Keratinocyte (primary cell): ENCODE measurements at places on chromosomes 1 and 21. TPM values are rescaled to one million over a fixed set of nuclear protein-coding genes. Genes with fewer than 3 reads are reported as not detected.

DNA sequence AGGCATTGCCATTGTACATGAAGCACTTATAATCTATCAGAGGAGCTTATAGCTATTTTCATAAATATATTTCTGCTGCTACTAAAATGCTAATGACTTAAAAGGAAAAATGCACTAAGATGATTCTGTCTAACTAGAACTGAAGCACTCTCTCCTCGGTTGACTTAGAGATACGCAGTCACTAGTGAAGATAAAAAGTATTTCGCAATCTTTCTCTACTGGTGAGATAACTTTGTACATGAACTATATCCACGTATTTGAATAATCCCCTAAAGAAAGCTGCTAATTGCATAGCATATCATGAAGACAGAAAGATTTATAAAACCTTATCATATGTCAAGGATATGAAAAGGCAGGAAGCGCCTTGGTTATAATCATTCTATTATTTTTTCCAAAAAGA, 658.1 kb upstream of the PRMT6 start:
- no peak for DNase-seq

DNA sequence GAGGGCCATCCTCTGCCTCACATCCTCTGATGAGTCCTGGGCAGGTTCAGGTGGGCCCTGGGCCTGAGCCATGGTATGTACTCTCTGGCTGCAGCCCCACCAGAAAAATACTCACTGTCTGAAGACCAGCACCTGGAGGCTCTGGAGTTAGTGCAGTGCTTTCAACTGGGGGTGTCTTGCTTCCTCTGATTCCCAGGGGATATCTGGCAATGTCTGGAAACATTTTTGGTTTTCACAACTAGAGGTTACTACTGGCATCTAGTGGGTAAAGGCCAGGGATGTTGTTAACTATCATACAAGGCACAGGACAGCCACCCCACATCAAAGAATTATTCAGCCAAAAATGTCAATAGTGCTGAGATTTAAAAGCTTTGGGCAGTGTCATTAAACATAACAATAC, 152.7 kb downstream of the HIVEP3 start:
- DNase-seq, result no peak

DNA sequence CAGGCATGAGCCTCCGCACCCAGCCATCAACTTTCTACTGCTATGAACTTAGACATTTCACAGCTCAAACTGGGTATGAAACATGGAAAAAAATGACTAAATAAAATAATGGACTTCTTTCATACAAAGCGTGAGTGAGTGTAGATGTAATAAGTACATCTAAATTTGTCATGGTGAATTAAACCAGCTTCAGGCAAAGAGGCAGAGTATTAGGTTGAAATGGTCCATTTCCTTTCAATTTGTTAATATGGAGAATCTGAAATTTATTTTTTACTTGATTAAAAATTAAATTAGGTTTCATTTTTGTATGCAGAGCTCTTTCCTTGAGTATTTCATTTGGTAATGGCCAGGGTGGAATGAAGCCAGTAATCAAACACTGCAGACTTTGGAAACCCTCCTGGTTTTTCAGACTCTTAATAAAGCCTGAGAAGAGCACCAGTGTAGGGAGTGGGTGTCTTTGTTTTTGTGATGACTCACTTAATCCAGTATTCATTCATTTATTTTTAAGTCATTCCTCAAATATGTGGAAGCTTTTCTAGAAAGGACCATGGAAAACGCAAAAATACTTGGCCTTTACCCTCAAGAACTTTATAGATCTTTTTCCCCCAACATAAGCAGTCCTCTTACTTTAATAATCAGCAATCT, 49.2 kb downstream of the ALG14 start:
- no peak for DNase-seq

- DNase-seq, result no peak
These were observed 25.1 kb upstream of the PLXNA2 start for GRCh38 chr1:208269338-208269666.

- no peak for DNase-seq
These were observed 55.6 kb downstream of the FBXO42 start for GRCh38 chr1:16296643-16297042.

DNA sequence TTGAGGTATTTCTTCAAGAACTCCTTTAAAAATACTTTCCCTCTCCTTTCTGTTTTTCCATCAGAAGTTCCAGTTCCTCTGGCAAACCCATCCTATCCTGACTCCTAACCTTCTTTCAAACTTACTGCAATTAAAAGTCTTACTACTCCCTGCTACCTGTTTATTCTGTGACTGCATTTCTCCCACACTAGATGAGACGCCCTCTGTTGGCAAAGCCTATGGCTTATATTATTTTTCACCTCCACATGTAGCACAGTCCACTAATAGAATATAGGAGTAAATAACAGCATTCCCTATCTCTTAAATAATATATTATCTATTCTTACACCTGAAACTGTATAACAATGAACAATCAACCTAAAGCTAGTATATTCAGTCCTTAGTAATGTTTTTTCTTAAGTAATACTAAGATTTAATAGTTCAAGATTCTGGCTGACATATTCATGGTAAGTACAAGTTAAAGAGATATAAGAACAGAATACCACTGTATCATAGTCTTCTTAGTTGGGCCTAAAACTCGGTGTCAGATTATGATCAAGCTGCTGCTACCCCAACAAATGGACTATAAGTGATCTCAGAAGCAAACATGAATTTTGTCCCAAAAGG, 54.8 kb downstream of the RAB3GAP2 start:
- no peak for DNase-seq

DNA sequence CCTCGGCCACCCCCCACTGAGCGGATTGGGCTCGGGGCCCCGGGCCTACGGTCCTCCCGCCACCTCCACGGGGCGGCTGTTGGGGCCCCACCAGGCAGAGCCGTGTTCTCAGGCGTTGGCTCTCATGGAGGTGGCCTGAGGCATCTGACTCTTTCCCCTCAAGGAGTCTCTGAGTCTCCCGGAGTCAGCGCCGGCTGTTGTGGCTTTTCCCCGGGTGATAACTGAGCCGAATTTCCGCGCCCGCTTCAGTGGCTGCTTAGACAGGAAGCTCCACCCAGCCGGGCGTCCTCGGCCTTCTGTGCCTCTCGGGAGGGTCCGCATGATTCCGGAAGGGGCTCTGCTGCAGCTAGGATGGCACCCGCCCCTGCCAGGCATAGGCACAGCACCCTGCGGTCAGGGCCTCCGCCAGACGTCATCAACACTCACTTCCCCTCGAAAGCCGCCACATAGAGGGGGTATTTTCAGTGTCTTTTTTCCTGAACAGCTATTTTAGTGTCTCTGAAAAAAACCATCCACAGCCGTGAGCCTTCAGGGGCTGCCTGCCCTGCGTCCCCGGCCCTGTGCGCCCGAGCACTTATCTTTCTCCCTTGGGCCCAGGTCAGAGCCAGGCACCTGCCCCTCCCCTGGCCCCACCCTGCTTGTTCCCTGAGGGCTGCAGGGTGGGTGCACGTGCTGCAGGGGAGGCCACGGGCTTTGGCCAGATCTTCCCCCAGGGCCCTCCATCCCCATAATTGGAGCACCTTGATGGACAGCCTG, 72.9 kb downstream of the SKI start:
- DNase-seq, result no peak

The FCRLA gene
- polyA plus RNA-seq, result 2.0 to 3.4 TPM (median 3.0 TPM) in 3 replicates

The TPR gene
- polyA plus RNA-seq, result 41.4 to 50.9 TPM (median 46.8 TPM) in 3 replicates
